Calu3 (cell line): ENCODE measurements at places on chromosomes 4 and X. TPM values are rescaled to one million over a fixed set of nuclear protein-coding genes. Genes with fewer than 3 reads are reported as not detected.

The FGD1 gene
- total RNA-seq = 0.59 and 0.97 TPM in 2 replicates

DNA sequence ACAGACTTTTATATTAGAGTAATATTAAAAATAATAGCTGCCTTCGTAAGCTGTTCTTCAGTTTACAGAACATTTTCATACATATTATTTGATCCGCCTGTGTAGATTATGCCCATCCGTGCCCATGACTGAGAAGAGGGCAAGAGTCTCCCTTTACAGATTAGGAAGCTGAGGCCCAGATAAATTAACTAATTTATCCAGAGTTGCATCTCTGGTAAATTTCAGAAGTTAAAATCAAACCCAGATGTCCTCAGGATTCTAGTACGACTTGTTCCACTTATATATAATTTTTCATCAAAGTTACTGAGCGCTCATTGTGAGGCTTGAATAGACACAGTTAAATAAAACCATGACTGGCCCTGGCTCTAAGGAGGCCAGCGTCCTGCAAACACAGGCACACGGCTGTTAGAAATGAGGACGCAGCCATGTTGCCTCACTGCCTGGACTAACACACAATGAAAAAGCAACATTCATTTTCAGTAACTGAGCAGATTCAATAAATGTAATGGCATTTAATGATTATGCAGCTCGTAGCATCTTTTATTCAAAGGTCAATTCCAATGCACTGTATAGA, 148.0 kb downstream of the TENM3 start:
- no peak for DNase-seq

- DNase-seq = no peak
Measured at GRCh38 chr4:162347842-162348213, 184.0 kb upstream of the FSTL5 start.

DNA sequence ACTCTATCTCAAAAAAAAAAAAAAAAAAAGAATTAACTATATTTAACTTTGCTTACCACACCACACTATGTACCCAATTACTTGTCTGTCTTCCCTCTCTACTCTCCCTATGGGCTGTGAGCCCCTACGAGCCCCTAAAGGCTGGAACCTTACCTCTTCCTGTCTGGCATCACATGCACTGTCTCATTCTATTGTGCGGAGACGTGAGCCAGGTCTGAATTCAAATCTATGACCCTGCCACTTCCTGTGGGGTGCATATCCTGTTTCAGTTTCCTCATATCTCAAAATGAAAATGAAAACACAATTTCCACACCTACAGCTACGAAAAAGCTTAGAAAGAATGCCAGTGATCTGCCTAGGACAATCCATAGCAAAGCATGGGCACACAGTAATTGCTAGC, 42.9 kb upstream of the HS3ST1 start:
- peak; percentile 27 for DNase-seq

- no peak for DNase-seq
Measured at GRCh38 chr4:10354746-10355145, 102.5 kb downstream of the ZNF518B start.

- DNase-seq = no peak
Measured at GRCh38 chr4:172692701-172693100, 475.9 kb upstream of the GALNT7 start.
